Upper lobe of right lung (tissue), 1 donor: ENCODE measurements at places on chromosomes 11 and 22.

DNA sequence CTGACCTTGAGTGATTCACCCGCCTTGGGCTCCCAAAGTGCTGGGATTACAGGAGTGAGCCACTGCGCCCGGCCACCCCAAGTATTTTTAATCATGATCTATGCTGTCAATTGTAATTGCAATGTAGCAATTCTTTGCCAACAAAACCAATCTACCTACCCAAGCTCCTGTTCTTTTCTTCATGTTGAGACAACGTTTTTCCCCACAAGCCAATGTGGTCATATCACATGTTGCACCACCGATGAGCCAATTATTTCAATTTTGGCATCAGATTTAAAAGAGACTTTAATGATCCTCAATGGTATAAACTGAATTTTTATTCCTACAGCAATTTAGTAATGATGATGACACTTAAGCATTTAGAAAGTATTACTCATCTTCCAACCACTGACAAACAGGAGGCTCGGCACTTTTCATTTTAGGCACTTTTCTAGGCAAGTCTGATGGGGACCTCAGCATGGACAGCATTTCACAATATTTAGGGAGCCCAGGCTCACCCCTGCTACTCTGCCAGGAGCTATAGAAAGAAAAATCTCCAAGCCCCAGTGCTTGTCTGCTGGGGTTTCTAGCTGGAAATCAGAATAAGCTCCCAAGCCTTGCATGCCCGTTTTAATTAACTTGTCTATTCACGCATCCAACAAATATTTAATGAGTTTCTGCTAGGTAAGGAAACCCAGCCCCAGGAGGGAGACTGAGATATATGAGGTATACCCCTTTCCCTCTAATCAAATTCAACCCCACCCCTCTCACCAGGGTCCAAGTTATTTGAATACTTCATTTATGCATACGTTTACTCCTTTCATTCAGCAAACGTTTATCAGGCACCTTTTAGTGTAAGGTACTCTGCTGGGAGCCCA is 291.4 kb downstream of the ST3GAL4 start:
- no peak for DNase-seq

DNA sequence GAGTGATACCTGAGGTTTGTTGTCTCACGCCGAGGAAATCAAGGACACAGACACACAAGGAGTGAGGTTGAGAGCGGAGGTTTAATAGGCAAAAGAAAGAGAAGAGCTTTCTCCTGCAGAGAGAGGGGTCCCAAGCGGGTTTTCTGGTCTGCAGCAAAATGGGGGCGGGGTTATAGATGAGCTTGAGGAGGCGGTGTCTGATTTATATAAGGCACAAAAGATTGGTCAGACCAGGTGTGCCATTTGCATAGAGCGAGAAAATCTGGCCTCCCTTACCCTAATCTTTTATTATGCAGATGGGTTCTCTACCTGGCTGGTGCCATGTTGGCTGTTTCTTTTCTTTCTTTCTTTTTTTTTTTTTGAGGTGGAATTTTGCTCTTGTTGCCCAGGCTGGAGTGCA is 11.8 kb downstream of the C11orf96 start:
- no peak for DNase-seq

DNA sequence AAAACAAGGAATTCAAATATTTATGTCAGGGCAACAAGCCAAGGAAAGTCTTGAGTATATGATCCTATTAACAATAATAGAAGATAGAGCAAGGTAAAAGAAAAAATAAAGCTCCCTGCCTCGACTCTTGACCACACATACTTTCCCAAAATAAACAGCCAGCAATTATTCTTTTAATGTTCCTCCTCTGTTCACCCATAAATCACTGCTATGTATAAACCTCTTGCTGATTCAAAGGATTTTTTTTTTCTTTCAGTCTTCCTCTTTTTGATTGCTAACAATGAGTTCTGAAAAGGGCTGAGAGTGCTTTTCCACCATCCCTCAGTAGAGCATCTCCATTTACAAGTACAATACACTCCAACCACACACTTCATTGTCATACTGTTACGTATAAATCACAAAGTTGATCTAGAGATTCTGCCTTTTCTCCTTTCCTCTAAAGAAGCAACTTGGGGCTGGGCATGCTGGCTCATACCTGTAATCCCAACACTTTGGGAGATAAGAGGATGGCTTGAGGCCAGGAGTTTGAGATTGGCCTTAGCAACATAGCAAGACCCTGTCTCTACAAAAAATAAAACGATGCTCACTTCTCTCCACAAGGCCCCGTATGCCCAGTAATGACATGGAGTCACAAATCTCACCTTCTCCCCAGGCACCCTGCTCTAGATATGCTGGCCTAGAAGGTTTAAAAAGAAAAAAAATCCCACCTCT is 24.0 kb downstream of the RAB30 start:
- no peak for DNase-seq

DNA sequence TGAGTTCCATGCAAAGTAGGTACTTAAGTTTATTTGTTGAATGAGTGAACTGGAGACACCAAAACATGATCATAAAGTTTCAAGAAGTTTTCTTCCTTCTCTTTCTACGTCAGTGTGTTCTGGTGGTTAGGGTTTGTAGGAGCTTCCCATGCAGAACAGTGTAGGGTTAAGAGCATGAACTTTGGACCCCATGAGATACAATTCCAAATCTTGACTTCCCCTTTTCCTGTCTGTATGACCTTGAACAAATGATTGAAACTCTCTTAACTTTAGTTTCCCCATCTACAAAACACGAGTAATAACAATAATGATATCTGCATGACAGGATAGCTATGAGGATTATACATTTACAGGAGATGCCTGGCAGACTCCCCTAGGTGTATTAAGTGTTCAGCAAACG is 41.0 kb upstream of the TENM4 start:
- DNase-seq, result no peak

GRCh38 chr11:128222245-128222884 is 365.0 kb downstream of the ETS1 start:
- no peak for DNase-seq

GRCh38 chr11:63417174-63417852 is 47.7 kb downstream of the SLC22A9 start:
- no peak for DNase-seq

GRCh38 chr11:71530602-71531001 is 3.5 kb downstream of the KRTAP5-7 start:
- peak; percentile 16 for DNase-seq

- peak; percentile 50 for DNase-seq
These were observed 202.5 kb downstream of the TRIM29 start for GRCh38 chr11:119935349-119935925.
